ENCODE measurements at places on chromosomes 5 and 9.

DNA sequence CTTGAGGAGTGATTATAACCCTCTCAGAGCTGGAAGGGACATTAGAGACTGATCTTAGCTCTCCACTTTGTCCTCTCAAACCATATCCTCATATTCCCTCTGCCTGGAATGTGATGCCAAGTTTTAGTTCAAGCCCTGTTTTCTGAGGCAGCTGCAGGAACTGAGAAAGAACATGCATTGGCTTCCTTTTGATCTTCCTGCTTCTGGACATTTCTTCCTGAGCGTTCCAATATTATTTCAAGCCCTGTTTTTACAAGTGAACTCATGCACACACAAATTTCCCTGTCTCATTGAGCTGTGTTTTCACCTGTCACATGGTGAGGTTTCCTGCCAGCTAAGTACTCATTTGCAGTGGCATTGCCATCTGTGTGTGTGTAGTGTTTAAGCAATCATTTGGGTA, 17.0 kb downstream of the FOCAD start:
- DNase-seq, result no peak

DNA sequence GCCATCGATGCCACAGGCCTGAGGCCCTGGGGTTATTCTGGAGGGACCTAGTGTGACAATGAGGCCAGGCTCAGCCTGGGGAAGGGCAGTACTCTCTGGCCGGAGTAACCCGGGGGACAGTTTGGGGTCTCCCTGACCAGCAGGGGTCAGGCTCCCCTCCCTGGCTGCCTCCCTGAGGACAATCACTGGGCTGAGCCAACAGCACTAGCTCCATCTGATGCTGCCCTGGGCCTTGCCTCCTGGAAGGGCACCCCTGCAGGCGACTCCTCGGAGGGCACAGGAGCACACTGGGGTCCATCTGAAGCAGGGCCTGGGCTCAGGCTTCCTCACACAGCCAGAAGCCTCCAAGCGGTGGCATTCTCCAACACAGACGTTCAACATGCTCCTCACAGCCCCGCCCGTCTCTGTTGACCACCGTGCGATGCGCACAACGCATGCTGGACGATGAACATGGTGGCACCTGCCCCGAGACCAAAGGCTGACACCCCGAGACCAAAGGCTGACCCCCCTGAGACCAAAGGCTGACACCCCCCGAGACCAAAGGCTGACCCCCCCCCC, 68.3 kb downstream of the ADAMTS2 start:
- no peak for DNase-seq

GRCh38 chr9:121476156-121476555, 23.5 kb downstream of the GGTA1 start:
- DNase-seq, result no peak

GRCh38 chr9:135525241-135526088, 4.2 kb downstream of the LCN1 start:
- no peak for DNase-seq

DNA sequence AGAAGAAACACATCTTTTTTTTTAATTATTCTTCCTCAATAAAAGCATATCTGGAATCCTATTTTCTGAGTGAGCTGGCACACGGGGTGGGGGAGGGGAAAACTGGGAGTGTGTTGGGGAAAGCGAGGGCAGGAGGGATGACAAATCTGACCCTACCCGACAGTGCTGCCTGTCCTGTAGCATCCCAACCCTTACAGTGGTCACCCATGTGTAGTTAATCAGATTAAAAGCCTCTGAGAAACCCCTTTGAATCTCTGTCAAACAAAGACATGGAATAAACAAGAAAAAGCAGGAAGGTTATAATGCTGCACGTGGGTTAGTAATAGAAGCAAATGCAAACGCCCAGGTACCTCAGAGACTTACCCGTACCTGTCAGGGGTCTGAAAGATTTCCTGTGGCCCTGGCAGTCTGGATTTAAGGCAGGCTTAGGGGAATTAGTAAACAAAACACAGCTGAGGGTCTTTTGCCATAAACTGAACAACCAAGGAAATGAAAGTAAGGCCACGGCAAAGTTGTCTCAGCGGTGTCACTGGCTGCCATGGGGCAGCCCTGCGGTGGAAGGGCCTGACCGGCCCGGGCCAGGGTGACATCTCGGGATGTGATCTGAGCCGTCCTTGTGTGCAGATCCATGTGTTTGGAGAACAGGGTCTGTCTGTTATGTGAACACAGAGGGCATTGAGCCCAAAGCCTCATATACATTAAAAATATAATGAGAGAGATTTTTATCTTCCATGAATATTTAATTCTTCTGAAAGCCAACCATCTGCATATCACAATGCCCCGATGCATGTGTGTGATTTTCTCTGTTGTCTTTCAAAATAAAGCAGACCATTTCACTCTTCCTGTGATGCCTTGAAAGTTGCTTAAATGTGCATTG, 308.2 kb downstream of the ZNF608 start:
- DNase-seq, result no peak

DNA sequence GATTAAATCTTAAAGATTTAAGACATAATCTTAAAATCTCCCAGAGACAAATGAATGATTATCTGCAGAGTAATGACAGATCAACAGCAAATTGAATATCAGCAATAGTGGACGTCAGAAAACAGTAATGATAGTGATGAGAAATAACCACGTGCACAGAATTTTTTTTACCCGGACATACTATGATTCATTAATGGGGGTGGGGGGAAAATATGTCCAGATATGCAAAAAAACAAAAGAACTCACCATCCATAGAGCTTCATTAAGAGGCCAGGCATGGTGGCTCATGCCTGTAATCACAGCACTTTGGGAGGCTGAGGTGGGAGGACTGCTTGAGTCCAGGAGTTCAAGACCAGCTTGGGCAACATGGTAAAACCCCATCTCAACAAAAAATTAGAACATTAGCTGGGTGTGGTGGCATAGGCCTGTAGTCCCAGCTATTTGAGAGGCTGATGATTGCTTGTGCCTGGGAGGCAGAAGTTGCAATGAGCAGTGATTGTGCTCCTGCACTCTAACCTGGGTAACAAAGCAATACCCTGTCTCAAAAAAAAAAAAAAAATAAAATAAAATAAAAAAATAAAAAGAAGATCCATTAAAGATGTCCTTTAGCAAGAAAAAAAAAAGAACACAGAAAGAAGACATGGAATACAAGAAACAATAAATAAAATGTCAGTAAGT, 30.9 kb upstream of the SHOC1 start:
- DNase-seq, result no peak

DNA sequence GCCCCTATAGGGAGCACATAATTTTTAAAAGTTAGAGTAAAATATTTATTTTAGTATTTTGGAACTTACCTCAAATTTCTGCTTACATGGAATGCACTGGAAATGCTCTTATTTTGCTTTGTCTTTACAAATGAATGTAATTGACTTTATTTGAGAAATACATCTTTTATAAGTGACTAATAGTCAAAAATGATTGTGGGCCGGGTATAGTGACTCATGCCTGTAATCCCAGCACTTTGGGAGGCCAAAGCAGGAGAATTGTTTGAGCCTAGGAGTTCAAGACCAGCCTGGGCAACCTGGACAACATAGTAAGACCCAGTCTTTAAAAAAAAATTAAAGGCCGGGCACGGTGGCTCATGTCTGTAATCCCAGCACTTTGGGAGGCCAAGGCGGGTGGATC, 5.8 kb downstream of the HMGCR start:
- DNase-seq, result no peak

- no peak for DNase-seq
Observed at GRCh38 chr9:97419309-97419867, 7.5 kb downstream of the TDRD7 start.

Measured in right renal cortex interstitium (tissue), 3 donors.